ENCODE measurements at places on chromosomes 6 and 20. TPM values are rescaled to one million over a fixed set of nuclear protein-coding genes. Genes with fewer than 3 reads are reported as not detected.

DNA sequence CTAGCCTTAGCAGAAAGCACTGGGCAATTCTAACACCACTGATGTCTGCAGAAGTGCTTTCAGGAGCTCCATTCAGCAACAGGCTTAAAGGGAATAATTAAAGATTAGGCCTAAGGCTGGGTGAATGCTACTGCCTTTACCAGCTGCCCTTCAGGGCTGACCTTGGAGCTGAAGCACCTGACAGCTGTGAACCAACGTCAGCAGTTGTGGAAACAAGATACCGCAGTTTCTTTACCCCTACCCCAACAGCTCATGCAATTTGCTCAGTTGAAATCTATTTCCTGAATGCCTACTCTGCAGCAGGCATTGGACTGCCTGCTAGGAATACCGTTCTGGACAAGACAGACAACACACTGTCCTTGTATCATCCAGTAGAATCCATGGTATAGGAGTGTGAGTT, 51.5 kb upstream of the ADTRP start:
- DNase-seq, result no peak

DNA sequence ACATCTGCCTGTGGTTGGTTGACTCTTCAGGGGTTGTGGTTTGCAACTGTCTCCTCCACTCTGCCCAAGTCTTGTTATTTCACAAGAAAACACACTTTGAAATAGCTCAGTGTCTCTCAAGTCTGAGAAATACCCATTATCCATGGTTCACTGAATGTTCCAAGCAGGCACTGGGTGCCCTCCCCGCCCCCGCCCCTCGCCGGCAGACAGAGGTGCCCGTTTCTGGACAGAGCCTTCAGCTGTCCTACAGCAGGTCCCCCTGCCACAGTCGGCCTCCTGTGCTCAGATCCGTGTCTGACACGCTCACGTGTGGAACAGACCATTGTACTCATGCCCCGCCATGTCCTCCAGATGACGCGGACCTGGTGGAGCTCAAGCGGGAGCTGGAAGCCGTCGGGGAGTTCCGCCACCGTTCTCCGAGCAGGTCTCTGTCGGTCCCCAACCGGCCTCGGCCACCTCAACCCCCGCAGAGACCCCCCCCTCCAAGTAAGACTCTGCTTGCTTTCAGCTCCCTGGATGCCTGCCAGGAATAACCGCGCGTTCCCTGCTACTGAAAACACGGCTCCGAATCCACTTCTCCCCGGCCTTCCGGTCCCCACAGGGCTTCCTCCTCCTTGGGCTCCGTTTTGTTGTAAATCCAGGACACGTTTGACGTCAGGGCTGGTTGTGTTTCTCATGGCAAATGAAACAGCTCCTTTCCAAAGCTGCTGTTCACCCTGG, 81.4 kb downstream of the SERAC1 start:
- DNase-seq, result peak; percentile 29

- DNase-seq, result peak; percentile 47
These were observed 913 bp downstream of the BTN2A2 start for GRCh38 chr6:26383624-26384417.

DNA sequence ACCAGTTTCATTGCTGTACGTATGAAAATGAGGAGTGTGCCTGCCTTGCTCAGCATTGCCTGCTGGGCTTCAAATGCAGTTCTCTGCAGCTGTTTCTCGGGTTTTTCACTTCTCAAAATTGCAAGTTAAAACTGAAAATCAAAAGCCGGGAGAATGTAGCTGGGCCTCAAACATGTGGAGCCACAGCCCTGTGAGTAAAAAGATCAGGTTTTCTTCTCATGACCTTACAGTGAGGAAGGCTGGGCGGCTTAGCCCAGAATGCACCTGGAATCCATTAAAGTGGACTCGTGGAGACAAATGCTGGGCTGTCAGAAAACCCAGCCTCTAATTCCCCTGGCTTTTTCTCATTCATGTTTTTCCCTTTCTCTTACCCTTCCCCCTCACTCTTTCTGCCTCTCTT, 34.4 kb downstream of the DSE start:
- DNase-seq, result no peak

DNA sequence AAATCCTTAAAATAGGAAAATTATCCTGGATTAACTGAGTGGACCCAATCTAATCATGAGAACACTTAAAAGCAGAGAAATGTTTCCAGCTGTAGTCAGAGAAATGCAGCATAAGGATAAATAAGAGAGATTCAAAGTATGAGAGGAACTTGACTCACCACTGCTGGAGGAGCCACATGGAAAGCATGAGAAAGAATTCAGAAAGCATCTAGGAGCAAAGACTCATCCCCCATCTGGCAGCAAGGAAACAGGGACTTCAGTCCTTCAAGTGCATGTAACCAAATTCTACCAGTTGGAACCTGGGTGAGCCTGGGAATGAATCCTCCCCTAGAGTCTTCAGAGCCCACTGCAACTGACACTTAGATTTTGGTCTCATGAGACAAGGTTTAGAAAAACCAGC, 33.7 kb downstream of the RNF146 start:
- no peak for DNase-seq

DNA sequence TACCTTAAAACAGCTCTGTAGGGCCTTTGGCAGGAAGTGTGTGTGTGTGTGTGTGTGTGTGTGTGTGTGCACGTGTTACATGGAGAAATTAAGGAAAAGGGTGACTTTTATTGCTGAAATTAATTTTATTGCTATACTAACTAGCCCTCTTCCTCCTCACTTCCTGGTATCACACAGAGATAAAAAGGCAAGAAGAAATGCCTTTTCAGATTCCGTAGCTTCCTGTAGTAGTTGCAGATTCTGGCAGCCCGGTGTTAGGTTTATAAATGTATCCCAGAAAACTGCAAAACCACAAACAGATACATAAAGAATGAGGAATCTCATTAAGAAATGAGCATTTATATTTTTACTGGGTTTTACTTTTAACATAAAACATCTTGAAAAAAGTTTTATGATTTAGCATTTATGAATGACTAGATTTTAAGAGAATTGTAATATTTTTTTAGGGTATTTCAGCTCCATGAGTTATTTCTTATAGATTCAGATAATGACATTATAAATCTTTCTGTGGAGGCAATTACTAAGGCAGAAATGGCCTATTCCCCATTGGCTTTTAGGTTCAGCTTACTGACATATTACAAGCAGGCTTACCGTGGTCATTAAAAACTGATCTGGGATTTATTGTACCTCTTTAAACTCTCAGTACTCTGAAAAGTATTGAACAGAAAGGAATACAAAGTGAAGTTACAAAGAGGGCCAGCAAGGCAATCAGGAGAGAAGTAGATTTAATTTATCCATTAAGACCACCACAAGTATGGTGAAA, 249.1 kb upstream of the TSHZ2 start:
- DNase-seq, result no peak

DNA sequence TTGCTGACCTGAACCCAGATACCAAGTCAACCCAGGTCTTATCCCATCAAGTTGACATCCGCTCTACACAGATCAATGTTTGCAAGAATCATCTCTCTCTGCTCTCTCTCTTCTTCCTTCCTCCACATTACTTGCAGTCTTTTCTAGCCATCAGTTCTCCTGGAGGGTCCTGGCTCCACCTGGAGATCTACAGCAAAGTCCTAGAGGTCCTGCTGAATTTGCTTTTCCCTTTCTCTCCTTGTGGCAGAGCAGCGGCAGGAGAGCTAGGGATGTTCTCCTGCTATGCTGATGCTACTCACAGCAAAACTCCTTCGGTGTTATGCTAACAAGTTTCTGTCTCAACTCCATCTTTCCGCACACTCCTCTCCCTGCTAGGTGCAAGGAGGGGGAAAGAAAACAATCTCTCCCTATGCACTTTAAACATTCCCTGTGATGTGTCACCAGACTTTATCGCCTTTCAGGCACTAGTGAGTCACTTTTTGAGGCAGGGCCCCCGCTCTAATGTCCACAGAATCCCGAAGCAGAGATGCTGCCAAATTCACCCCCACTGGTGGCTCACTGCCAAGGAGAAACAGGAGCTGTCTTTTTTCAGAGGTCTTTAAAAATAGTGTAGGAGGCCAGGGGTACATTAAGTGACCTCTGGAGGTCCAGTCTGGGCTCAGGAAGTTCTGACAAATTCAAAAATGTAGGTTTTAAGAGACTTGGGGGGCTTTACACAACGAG, 62.6 kb downstream of the FAM50B start:
- no peak for DNase-seq

DNA sequence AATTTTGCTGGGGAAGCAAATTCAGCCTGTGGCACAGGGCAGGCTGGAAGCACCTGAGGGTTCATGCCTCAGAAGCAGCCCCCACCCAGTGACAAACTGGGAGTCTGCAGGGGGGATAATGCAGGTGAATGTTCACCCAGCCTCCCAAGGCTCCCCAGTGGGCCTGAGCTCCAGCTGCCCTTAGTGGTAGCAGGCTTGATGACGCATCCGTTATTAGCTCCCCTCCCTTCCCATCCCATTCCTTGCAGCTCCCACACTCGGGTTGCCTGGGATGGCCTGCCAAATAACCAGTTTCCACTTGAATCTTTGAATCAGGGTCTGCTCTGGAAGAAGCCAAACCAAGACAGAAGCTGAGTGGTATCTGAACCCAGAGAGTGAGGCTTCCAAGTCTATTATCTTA, 15.8 kb downstream of the KCNK15 start:
- DNase-seq, result no peak

- DNase-seq, result no peak
These were observed 10.4 kb downstream of the CD40 start for GRCh38 chr20:46128310-46129151.

DNA sequence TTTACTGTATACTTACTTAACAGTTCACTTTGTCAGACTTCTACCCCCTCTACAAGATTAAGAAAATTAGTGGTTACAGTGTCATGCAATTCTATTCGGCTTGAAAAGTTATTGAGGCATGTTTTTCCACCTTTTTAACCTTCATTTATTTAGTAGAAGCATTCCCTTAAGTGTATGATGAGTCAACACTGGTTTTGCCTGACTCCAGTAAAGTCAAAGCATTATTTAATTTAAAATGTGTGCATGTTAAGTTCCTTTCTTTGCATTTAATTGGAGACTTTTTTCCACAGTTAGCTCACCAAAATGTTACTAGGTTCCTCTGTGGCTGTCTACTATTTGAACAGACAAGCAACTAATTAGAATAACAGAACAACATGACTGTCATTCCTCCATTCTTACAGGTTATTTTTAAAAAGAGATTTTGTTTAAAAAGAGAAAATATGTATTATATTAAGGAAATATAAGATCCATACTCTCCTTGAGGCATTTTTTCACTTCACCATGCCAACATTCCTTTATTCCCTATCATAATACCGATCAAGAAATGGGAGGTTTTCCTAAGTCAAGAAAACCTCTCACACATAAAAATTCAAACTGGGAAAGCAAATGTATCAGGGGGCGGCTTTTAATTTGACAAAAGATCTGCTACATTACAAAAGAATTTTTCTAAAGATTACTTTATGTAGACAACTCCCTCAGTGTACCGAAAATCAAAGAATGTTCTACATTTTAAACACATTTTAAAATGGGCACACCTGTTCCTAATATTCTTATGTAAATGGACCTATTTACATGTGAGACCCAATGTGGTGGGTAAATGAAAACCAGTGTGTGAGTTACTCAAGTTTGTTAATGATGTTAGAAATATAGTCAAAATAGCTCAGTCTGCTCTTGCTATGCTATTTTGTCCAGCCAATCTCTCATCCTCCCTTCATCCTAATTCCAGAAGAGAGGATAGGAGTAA, 361.2 kb downstream of the UTRN start:
- DNase-seq, result no peak

DNA sequence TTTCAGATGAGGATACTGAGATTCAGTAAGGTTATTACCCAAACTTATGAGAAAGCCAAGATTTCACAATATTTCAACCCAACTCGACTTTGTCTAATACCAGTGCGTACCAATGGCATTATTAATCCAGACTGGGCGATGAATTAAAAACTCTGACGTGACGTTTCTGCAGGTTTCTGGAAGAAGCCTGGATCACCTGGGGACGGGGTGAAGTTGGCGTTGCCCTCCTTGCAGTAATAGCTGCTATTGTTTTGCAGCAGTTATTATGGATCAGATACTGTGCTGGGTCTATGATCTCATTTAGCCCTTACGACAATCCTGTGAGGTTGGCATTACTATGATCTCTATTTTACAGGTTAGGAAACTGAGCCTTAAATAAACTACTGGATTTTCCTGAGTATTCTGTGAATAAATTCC, 569 bp upstream of the CDC5L start:
- no peak for DNase-seq

DNA sequence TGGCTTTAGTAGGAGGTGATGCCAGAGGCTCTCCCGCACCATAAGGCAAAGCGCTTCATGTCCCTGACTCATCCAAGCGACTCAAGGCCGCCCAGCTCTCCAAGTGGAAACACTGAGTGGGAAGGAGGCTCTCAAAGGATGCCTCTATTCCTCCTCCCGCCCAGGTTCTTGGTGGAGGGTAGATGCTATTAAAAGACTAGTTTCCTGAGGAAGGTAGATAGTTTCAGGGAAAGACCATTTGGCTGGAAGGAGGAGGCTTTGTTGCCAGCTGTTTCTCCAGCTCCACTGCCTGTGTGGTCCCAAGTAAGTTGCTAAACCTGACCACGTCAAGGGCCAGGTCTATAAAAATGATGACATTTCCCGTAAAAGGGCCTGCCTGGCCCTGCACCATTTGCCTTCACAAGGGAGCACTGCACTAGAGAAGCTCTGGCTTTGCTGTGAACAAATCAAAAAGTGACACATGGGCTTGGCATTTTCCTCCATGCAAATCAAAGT, 48.2 kb downstream of the GMDS start:
- DNase-seq, result no peak

DNA sequence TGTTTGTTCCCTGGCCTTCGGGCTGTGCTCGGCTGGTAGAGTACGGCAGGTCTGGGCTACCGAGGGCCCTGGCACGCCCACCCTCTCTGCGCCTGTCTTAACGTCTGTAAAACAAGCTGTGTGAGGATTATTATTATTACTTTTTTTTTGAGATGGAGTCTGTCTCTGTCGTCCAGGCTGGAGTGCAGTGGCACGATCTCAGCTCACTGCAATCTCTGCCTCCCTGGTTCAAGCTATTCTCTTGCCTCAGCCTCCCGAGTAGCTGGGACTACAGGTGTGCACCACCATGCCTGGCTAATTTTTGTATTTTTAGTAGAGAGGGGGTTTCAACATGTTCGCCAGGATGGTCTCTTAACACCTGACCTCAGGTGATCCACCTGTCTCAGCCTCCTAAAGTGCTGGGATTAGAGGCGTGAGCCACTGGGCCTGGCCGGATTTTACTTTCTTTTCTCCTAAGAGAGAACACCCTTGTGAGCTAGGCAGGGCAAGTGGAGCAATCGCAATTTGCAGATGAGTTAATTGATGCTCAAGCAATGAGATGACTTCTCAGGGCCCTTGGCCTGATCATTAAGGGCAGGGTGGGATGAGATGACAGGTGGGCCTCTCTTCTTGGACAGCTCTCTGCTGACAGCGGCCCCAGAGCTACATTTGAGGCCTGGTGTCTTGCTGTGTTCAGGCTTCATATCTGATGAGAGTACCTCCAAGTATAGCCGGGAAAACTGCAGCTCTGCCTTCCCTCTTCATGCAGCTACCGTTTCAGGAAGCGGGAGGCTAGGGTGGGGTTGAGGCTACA, 859 bp upstream of the SMIM29 start:
- no peak for DNase-seq

- DNase-seq, result no peak
These were observed 1.7 kb downstream of the RAB44 start for GRCh38 chr6:36699348-36699747.

The GPR6 gene
- not detected for total RNA-seq

The PRDM1 gene
- total RNA-seq, result 10.5 TPM

The CGA gene
- total RNA-seq, result not detected

The SAMD3 gene
- 1.7 TPM for total RNA-seq

The DEF6 gene
- total RNA-seq, result 15.1 TPM

The CSNK2B gene
- 125 TPM for total RNA-seq
